ENCODE measurements at places on chromosomes 12 and 14.

DNA sequence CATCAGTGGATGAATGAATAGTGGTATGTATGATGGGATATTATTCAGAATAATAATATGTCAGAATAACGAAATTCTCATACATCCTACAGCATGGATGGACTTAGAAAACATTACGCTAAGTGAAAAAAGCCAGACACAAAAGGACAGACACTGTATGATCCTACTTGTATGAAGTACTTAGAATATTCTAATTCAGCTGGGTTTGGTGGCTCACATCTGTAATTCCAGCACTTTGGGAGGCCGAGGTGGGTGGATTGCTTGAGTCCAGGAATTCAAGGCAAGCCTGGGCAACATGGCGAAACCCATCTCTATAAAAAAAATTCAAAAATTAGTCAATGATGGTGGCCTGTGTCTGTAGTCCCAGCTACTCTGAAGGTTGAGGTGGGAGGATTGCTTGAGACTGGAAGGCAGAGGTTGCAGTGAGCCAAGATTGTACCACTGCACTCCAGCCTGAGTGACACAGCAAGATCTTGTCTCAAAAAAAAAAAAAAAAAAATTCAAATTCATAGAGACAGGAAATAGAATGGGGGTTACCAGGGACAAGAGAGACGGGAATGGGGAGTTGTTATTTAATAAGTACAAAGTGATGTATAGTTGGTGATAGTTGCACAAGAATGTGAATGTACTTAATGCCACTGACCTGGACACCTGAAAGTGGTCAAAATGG lies 132.3 kb downstream of the CHST11 start:
- DNase-seq, result no peak

- DNase-seq, result no peak
Measured at GRCh38 chr12:76260390-76260748, 87.8 kb downstream of the BBS10 start.

- DNase-seq, result no peak
Measured at GRCh38 chr14:55976655-55977054, 141.6 kb upstream of the PELI2 start.

GRCh38 chr12:68468036-68468435 lies 135.9 kb upstream of the MDM1 start:
- no peak for DNase-seq

Measured in activated naive CD8-positive, alpha-beta T cell treated with anti-CD3 and anti-CD28 coated beads, Interleukin-2, amount 50 U/mL, for 16 hours (primary cell).